ENCODE measurements at places on chromosomes 5 and 9. TPM values are rescaled to one million over a fixed set of nuclear protein-coding genes. Genes with fewer than 3 reads are reported as not detected.

The ADAMTS6 gene
- 30.1 TPM for total RNA-seq

The CCL28 gene
- 0.11 TPM for total RNA-seq

The C8G gene
- 0.47 TPM for total RNA-seq

The HOMER1 gene
- 9.5 TPM for total RNA-seq

The NAIP gene
- 0.17 TPM for total RNA-seq

DNA sequence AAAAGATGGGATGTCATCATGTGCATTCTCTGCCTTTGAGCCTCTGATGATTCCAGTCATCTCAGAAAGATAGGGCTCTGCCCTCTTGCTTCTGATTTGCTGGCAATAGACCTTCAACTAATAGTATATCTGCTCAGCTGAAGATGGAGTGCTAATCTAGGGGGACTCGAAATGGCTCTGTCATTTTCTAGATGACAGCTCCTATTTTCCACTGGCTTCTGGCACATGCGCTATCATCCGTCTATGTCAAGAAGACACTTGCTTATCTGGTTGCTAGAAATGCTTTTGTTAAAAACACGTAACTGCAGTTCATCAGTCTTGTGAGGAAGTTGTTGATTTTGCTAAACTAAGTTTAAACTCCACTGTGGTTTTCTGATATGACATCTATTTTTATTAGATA is 265.5 kb upstream of the ZNF608 start:
- no peak for DNase-seq

GRCh38 chr5:126826619-126827215 is 49.8 kb downstream of the LMNB1 start:
- no peak for DNase-seq

DNA sequence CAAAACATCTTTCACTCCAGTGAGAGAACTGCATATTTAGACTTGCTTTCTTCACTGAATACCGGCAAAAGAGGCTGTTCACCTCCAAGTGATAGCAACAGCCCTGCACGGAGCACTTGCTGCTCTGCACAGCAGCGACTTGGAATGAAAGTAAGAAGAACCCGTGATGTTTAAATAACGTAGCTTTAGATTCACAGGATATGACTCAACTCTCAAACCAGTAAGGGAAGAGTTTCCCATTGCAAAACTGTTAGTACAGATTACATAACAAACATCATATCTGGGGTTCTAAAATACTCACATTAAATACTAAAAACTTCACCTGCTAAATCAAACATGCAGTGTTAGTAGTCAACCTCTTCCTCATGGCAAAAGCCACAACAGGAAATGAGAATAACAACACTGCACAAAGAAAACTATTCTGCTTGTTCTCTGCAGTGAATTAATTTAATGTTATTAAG is 203.4 kb downstream of the MCTP1 start:
- DNase-seq = peak; percentile 93

DNA sequence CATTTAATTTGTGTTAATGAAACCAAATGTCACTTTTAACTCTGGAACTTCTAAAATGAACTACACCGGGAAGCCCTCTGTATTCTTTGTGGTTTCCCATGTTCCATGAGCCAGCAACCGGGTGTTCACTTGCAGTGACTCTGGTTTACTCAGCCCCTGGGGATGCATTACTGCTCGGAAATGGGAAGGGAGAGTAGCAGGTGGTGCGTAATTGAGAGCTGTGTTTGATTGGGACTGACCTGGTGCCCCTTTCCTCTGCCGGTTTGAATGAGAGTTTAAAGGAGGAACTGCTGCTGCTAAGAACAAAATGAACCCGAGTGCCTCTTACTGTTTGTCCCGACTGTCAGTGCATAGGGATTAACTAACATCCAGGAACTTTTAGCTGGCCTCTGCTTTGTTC is 100.1 kb upstream of the DHFR start:
- no peak for DNase-seq

DNA sequence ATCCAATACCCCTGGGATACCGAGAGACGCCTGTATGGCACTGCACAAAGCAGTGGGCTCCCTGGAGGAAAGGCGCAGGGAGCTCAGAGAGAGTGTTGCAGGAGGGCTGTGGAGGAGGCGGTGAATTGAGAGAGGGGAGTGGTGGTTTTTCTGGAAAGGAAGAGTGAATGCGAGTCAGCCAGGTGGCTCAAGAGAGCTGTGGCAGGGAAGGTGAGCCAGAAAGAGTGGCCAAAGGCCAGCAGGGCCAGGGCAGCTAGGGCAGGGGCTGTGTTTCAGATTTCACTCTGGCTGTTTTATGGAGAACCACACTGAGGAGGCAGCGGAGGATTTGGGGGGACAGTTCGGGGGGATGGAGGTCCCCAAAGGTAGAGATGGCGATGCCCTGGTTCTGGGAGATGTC is 13.0 kb upstream of the DAB2IP start:
- no peak for DNase-seq

DNA sequence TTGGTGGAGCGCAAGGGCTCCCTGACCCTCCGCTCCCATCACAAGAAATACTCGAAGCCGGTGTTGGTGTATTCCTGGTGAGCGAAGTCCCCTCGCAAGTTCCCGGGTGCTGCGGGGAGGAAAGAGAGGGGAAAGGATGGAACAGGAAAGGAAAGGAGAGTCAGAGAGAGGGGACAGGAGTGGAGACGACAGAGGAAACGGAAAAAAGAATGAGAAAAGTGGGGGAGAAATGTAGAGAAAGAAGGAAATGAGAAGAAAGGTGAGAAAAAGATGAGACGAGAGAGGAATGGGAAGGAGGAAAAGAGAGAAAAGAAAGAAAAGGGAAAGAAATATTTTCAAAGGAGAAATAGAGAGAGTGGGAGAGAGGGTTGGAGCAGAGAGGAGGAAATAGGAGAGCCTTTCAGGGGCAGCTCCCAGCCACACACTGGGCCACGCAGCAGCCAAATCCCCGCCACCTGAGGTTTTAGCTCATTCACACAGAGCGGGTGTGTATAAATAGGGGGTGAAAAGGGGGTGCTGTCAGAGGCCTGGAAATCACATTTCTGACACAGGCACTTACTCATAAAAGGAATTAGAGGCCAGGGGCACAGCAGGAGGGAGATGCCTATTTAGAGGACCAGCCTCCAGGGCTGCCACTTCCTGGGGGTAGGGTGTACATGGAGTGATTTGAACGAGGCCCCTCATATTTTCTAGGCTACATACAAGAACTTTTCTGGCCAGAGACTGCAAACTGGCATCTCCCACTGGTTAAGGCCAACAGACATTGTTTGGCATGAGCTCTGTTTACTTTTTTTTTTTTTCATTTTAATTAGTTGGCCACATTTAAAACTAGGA is 555 bp downstream of the CFAP95 start:
- DNase-seq = no peak

DNA sequence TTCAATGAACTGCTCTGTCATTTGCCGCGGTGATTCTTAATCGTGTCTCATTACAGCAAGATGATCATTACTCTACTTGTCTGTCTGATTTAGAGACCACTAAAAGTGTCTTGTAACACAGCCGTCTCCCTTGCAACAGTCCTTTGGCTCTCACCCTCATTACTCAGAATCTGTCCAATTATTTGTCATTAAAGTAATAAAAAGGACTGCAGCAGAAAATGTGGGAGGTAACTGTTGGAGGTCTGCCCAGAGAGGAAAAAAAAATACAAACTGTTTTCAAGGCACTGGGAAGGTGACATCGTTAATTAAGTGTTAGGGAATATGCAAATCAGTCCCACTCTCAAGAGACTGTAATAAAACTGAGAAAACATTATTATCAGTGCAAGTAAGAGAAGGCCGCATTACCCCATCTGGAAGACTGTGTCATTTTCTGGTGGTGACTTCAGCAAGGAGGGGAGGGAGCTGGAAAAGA is 281.0 kb downstream of the RASEF start:
- DNase-seq = no peak

DNA sequence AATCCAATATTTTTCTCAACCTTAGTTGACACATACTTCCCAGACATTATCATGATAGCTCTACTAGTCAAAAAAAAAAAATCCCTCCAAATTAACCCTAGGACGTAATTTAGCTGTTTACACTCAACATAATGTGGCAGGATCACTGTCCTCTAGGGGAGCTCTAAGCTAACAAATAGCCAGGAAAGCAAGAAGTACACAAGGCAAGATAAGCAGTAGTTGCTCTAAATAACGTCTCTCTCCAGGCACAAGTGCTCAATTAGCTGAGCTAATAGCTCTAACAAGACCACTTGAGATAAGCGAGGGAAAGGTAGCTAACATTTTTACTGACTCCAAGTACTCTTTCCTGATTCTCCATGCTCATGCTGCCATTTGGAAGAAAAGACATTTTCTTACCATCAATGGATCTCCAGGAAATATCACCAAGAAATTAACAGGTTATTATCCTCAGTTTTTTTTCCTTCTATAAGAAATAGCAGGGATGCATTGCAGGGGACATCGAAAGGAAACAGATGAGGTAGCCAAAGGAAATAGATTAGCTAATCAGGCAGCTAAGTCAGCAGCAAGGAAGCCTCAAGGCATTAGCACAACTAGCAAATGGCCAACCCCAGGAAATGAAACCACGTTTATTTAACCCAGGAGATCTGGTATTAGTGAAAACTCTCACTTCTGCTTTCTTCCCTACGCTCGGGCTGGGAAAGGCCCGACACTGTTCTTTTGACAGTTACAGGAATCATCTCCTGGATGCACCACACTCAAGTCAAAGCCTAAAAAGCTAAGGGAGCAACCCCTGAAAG is 614.1 kb downstream of the PTPRD start:
- peak; percentile 10 for DNase-seq

GRCh38 chr5:14231156-14231555 is 88.0 kb downstream of the TRIO start:
- DNase-seq = no peak

GRCh38 chr9:129834489-129835127 is 467 bp downstream of the C9orf78 start:
- DNase-seq = no peak

DNA sequence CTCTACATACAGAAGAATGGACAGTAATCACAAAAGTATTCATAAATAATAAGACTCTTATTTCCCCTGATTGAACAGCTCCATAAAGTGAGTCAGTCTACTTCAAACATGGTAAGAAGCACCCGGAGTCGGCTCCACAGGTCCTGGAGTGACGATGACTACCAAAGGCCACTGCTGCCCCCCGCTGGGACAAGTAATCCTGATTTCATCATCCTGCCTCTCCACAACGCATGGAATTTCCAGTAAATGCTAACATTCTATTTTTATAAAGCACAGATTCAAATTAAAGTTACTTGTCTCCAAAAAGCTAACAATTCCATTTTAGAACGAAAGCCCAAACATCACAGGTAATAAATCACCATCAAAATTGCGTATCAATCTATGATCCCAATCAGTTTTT is 16.2 kb downstream of the ATPSCKMT start:
- DNase-seq = peak; percentile 91

DNA sequence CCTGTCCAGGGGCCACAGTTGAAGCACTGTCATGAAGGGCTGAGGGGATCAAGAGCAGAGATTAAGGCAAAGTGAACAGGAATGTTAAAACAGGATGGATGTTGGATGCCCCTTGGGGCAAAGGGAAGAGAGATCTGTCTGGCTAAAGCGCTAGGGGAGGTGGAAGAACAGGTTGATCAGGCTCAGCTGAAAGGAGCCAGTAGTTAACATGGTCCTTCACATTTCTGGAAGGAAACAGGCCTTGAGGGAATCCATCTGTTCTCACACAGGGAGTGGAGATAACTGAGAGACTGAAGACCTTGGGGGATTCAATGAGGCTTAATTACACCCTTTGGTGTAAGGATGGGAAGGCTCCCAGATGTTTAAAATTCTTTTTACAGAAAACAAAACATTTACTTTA is 5.8 kb downstream of the HAPLN1 start:
- DNase-seq = no peak
